Epithelial cell of umbilical artery (primary cell): ENCODE measurements at places on chromosomes 3 and 15. TPM values are rescaled to one million over a fixed set of nuclear protein-coding genes. Genes with fewer than 3 reads are reported as not detected.

DUOX2 gene
- not detected in 2 replicates for total RNA-seq

SKOR1 gene
- total RNA-seq, result under 0.01 TPM in 1 of 2 replicates, not detected in the other

MORC1 gene
- not detected in 2 replicates for total RNA-seq

NR2E3 gene
- 0.15 and 0.32 TPM in 2 replicates for total RNA-seq

ACKR2 gene
- total RNA-seq, result not detected in 2 replicates

ERICH6 gene
- not detected in 2 replicates for total RNA-seq

RASGRP1 gene
- under 0.01 and 0.15 TPM in 2 replicates for total RNA-seq

ISLR2 gene
- not detected in 2 replicates for total RNA-seq

CCDC66 gene
- total RNA-seq, result 15.6 and 18.4 TPM in 2 replicates

LIPH gene
- total RNA-seq, result not detected in 2 replicates

BCL2A1 gene
- total RNA-seq, result 0.76 and 2.3 TPM in 2 replicates

DZIP1L gene
- 8.8 and 16.0 TPM in 2 replicates for total RNA-seq

CD86 gene
- total RNA-seq, result not detected in 2 replicates

BNC1 gene
- 11.7 and 22.3 TPM in 2 replicates for total RNA-seq

VPS13C gene
- total RNA-seq, result 95.1 and 104 TPM in 2 replicates

GATA2 gene
- 6.8 and 7.1 TPM in 2 replicates for total RNA-seq

ST3GAL6 gene
- total RNA-seq, result 43.2 and 53.3 TPM in 2 replicates

LYZL4 gene
- total RNA-seq, result not detected in 2 replicates
